ENCODE measurements at places on chromosomes 4 and X.

DNA sequence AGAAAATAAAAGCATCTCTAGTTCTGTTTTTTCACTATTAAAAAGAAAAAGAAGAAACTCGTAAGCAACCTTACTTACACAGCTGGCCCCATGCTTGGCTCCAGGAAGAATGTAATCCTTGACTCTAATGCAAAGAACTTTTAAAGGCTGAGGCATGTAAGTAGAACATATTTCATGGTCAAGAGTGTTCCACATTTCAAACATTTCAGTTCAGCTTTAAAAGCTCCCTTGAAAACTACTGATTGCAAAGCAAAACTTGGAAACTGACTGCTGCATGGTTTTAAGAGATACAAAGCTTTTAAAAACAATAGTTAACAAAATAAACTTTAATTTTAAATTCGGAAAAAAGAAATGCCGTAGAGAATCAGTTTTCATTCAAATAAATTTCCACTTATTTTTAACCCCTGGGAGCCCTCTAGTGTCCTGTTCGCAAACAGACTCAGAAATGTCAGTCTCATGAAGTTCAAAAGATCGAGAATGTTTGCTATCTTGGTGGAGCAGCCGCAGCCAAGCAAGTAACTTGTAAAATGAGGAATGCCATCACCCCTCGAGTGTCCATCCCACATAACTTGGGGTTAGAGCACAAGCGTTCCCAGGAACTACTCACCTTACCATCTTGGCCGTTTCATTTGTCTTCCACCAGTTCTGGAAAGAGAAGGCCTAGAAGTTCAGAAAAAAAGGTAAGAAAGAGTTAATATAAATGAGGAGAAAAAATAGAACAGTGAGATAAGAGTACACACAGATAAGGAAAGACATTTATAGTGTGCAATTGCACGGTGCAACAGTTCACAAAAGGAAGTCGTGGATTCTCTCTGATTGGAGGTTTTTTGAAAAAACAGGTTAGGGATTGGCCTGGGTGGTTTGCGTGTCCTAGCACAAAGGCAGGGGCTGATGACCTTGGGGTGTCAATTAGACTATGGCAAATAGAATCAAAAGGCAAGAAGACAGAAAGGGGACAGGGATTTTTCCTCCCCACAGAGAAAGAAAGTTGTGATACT is at the start of gene GASK1B:
GASK1B (minus strand) TSS at position 765 of the 998 bp plus-strand sequence. CDS start 1,650 bp downstream, outside the sequence.
- DNase-seq: peak; percentile 86

DNA sequence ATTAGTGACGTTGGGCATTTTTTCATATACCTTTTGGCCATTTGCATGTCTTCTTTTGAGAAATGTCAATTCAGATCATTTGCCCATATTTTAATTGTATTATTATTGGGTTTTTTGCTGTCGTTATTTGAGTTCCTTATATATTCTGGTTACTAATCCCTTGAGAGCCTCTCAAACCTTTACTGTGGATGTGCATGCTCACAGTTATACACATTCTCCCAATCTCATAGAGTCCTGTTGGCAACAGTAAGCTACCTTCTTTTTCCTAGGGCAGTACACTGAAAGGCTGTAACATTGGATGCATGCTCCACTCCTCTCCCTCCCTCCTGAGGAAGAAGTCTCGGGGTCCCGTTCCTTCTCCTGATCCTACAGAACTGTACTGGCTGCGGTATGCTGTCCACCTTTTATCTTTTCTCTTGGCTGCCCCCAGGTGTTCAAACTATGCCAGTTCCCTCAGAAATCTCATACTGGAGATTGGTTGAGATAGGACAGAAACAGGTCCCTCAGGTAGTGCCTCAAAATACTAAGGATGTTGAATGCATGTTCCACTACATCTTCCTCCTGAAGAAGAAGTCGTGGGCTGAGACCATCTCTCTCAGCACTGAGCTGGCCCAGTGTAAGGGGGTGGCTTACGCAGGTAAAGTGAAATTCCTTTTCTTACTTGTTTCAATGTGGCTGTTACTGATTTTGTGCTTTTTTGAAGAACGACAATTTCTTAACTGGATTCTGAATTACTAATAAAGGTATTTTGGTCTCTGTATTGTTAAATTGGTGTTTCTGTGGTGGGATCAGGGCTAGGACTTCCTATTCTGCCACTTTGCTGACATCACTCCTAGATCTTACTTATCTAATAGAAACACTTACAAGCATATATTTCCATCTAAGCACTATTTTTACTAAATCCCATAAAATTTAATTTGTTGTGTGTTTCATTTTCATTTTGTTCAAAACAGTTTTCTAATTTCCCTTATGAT is 145.4 kb upstream of the HUWE1 start:
- DNase-seq: peak; percentile 2

GRCh38 chr4:182150645-182151044 is 92.6 kb upstream of the TENM3 start:
- no peak for DNase-seq

GRCh38 chr4:12138488-12138887 is 709.8 kb upstream of the HS3ST1 start:
- DNase-seq: no peak

DNA sequence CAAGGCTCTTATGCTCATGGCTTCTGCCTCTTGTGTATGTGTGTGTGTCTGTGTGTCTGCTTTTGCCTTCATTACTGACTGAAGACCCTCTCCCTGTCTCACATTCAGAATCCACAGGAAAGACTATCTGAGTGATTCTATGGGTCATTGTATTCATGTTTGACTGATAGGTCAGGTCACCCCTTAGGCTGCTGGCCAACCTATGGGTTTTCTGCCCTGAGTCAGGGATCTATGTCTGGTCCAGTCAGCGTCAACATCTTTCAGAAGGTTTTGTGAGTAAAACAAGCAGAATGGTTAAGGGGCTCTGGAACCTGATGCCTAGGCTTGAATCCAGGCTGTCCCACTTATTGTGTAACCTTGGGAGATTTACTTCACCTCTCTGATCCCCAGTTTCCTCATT is 30.5 kb downstream of the NHSL2 start:
- no peak for DNase-seq

DNA sequence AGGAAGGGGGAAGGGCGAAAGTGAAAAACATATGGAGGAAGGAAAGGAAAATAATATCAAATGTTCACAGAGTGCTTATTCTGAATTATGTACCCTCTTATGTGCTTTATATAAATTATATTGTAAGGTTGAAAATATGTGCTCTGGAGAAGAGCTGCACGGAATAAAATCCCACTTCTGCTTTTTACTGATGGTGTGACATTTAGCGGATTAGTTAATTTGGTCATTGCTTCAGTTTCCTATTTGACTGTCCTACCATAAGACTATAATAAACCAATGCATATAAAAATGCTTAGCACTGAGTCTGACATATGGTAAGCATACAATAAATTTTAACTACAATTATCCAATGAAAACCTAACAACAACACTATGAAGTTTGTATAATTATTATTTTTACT is 86.2 kb downstream of the NPFFR2 start:
- no peak for DNase-seq

DNA sequence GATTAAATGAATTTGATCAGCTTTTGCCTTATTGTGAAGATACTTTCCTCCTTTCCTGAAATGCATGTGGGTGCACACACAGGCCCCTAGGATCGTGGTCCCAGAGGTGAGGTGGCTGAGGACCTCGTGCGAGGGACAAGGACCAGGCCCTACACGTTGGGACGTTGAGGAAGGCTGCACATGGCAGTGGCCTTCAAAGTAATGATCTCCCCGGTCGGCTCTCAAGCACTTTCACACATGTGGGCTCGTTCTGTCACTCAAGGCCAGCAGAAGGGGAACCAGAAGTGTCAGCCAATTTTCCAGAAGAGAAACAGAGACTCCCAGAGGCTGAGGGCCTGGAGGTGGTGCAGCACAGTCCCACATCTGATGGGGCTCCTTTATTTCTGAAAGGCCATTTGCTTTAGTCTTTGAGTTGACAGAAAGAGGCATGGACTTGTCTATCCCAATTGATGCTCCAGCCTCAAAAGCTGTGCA is 196.8 kb downstream of the AFAP1 start:
- no peak for DNase-seq

DNA sequence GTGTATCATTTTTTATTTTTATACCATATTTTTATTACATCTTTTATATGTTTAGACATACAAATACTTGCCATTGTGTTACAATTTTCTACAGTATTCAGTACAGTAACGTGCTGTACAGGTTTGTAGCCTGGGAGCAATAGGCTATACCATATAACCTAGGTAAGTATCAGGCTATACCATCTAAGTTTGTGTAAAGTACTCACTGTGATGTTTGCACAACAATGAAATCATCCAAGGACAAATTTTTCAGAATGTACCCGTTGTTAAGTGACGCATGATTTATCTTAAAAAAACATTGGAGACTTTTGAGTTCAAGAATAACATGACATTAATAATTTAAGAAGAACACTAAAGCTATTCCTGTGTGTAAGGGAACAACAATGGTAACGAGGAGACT is 96.0 kb upstream of the LEF1 start:
- no peak for DNase-seq

- DNase-seq: no peak
These were observed 171.2 kb upstream of the NWD2 start for GRCh38 chr4:37073226-37073840.

- DNase-seq: peak; percentile 35
These were observed 213.1 kb upstream of the MID1 start for GRCh38 chrX:10833299-10834169.

DNA sequence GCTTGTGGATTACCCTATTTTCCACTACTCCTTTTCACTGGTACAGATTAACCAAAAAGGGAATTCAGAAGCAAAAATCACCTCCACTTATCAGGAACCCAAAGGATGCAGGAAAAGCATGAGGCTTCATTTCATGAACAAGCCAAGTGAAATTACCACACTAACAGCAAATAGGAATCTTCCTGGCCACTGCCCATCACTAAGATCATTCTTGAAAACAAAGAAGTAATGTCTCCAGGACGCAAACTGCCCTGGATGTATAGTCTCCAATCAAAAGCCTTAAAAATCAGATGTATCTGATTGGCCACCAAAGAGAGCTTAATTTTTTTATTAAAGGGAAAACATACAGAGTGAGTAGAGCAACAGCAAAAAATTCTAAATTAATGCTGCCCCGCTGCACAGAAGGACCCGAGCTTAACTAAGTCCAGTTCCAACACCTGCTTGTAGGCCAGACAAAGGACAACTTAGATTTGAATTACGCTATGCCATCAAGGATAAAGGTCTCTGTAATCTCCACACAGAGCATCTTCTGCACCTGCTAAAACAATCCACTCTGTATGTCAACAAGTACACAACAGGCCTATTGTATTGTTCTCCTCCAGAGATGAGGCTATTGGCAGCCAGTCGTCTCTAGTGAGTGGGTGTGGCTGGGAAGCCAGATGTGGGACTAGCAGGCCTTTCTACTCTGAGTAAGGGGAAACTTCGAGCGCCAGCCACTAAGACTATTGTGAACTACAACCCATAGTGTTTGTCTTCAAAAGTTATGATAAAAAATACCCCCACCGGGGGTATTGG is 12.4 kb downstream of the ZDHHC9 start:
- peak; percentile 52 for DNase-seq

DNA sequence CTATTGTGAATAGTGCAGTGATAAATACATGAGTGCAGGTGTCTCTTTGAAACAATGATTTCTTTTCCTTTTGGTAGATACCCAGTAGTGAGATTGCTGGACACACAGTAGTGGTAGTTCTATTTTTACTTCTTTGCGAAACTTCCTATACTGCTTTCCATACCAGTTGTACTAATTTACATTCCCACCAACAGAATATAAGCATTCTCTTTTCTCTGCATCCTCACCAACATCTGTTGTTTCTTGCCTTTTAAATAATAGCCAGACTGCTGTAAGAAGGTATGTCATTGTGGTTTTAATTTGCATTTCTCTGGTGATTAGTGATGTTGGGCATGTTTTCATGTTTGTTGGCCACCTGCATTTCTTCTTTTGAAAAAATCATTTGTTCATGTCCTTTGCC is 105.9 kb downstream of the COL4A6 start:
- no peak for DNase-seq

DNA sequence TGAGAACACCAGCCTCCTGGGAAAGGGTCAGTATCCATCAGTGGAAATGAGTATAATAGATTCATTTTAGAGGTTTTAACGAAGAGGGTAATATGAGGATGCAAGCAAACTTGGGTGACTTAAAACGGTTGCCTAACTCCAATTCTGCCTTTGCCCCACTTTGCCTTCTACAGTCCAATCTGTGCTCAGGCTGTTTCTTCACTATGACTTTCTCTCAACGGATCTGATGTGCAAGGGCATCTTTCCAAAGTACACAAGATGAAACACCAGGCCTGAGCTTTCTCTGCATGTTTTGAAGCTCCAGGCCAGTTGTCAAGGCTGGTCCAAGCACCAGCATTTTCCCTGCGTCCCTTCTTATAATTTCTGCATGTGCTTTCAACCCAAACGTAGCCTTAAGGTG is 68.0 kb upstream of the TMEM164 start:
- DNase-seq: no peak

- no peak for DNase-seq
These were observed 50.9 kb upstream of the PRDX4 start for GRCh38 chrX:23616361-23616760.

DNA sequence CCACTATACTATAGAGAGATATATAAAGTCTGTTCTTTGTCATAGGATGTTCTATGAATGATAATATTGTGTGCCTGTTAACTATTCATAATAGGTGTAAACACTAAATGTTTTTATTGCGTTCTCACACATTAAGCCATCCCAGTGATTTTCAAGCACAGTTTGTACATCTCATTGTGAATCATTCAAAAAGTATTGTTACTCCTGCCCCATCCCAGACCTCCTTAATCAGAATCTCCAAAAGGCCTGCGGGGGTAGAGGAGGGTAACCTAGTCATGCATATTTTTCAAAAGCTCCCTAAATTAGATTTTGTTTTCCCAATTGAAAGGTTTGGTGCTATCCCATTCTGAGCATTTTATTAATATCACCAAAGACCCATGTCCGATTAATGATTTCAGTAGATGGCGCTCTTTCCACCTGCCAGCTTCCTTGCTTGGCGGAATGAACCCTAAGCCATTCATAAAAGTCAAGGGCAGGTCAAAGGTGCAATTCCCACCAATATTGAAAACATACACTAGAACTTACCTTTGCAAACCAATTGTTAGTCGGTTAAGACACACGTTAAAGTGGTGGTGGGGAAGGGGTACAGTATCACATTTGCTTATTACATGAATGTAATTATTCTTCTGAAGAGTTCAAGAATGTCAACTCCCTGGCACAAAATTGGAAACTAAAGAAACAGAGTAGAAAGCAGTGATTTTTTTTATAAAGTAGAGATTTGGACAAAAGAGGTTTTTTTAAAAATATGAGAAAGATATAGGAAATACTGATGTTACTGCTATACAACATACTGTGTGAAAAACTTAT is 5.8 kb upstream of the TET2 start:
- DNase-seq: peak; percentile 65

- DNase-seq: no peak
These were observed 22.8 kb downstream of the RAB28 start for GRCh38 chr4:13461191-13461905.

GRCh38 chrX:65127842-65128241 is 151.6 kb upstream of the ZC4H2 start:
- no peak for DNase-seq

GRCh38 chr4:172683021-172683420 is 485.6 kb upstream of the GALNT7 start:
- no peak for DNase-seq

GRCh38 chr4:98262431-98262830 is 1.2 kb downstream of the RAP1GDS1 start:
- DNase-seq: peak; percentile 7
